ENCODE measurements at places on chromosomes 5 and 9. TPM values are rescaled to one million over a fixed set of nuclear protein-coding genes. Genes with fewer than 3 reads are reported as not detected.
A peak's percentile ranks its signal among the peaks of the same experiment; 100 is the strongest.

DNA sequence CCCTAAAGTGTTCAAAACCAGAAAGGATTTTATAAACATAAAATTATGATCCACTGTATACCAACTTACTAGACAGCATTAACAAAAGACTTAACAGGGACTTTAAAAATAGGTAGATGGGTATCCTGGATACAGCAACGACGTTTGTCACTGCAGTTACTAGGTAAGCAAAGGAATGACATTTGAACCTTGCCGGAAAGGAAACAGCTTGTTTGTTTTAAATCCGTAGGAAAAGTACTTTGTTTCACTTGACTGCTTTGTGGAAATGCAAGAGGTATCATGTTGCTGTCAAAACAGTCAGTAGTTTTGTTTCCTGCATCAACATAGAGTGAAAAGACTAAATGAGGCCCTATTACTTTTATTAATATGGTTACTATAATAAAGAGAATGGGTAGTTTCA, 122.9 kb downstream of the CDC42SE2 start:
- no peak for DNase-seq
- no peaks in the 10 kb centered on the region for H3K36me3 ChIP-seq
- no peaks in the 10 kb centered on the region for H3K27me3 ChIP-seq
- no peak overlapping the region for H3K4me3 ChIP-seq
- peaks cover 16% of the 10 kb centered on the region for H3K4me1 ChIP-seq

GRCh38 chr5:125463466-125464092, 717.1 kb upstream of the ZNF608 start:
- no peak for DNase-seq

The FBXW5 gene
- total RNA-seq: 56.2 TPM

The ROPN1L gene
- total RNA-seq: 0.72 TPM

The UGT3A2 gene
- total RNA-seq: not detected

GRCh38 chr5:132480893-132481595, 9.5 kb downstream of the IRF1 start:
- no peak overlapping the region for H3K27ac ChIP-seq
- H3K4me1 ChIP-seq: peaks cover under 1% of the 10 kb centered on the region
- DNase-seq: no peak
- no peaks in the 10 kb centered on the region for H3K27me3 ChIP-seq

- peak; percentile 66 for DNase-seq
- H3K4me3 ChIP-seq: no peak overlapping the region
- H3K27me3 ChIP-seq: no peaks in the 10 kb centered on the region
- H3K36me3 ChIP-seq: no peaks in the 10 kb centered on the region
- no peak overlapping the region for H3K27ac ChIP-seq
Measured at GRCh38 chr5:1746371-1747078, 53.1 kb downstream of the MRPL36 start.

DNA sequence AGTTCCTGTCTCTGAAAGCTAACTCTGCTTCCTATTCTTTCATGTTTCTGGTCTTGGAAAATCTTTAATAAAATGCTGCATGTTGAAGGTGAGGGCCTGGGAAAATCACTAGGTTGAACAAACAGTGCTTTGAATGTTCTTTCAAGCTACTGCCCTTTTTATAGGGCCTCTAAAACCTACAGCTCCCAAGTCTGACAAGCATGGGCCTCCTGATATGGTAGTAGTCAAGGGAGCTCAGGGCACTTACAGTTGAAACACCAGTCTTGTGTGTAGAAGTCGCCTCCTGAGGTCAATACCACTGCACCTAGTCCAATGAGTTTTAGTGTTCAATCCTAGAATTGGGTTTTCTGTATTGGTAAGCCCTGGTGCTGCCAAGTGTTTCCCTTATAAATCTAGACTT, 20.5 kb downstream of the VLDLR start:
- no peak overlapping the region for H3K4me3 ChIP-seq
- H3K36me3 ChIP-seq: peaks cover 20% of the 10 kb centered on the region
- peak overlapping the region; percentile 73 for H3K27ac ChIP-seq
- H3K27me3 ChIP-seq: no peaks in the 10 kb centered on the region
- H3K4me1 ChIP-seq: peaks cover 43% of the 10 kb centered on the region
- DNase-seq: no peak

GRCh38 chr5:102918986-102919610, 164.0 kb downstream of the PAM start:
- DNase-seq: no peak
- no peaks in the 10 kb centered on the region for H3K36me3 ChIP-seq
- H3K4me3 ChIP-seq: no peak overlapping the region

DNA sequence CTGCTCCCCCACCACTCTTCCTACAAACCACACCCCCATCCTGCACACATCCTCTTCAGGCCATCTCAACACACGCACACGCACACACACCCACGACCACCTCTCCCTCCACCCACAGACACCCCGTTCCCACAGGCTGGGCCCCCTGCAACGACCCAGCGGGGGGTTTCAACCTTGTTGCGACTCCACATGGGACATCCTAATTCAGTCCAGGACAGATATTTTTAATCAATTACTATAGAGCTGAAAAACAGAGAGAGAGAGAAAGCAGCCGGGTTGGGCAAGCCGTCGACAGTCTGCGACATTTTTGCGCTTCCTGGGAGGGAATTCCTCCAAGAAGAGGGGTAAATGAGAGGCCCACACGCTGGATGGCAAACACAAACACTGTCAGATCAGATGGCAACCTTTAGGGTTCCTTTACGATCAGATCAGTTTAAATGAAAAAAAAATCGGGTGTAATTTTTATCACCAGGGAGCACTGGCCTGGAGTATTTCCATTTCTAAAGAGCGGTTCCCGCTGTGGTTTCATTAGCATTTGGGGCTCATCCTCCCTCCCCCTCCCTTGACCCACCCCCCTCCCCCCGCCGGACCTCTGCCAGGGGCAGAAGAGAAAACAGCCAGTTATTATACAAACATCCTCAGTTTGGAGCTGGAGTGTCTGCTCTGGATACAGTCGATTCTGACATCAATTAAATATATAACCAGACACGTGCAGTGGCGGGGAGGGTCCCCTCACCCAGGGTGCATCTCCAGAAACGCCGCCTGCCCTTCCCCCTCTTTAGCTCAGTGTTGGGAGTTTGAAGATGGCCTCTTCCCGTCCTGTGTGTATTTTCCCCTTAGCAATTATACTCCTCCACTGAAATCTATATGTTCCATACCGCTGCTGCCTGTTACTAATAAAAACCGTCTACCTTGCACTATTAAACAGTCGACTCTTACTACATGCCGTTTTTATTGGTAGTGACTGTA, 2.3 kb upstream of the IRX2 start:
- no peaks in the 10 kb centered on the region for H3K36me3 ChIP-seq
- no peak overlapping the region for H3K4me3 ChIP-seq
- H3K27me3 ChIP-seq: peaks cover 12% of the 10 kb centered on the region
- no peak for DNase-seq
- H3K27ac ChIP-seq: no peak overlapping the region

DNA sequence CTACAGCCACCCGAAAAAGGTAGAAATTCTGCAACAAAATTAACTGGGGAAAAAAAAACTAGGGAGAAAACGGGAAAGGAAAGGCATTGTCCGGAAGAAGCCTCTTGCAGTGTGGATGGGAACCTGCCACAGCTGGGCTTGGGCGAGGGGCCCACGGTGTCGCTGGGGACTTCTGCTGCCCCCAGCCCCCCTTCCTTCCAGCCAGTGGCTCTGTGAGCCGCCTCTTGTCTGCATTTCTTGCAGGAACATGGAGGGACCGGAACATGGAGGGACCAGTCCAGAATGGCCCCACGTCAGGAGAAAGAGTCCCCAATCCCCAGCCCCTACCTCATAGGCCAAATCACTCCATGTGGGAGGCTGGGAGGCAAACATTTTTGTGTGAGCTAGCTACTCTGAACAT, 36.9 kb upstream of the EXOC3 start:
- peaks cover 4% of the 10 kb centered on the region for H3K27me3 ChIP-seq
- H3K27ac ChIP-seq: no peak overlapping the region
- DNase-seq: no peak
- no peaks in the 10 kb centered on the region for H3K36me3 ChIP-seq

The CCL19 gene
- total RNA-seq: 2.8 TPM

DNA sequence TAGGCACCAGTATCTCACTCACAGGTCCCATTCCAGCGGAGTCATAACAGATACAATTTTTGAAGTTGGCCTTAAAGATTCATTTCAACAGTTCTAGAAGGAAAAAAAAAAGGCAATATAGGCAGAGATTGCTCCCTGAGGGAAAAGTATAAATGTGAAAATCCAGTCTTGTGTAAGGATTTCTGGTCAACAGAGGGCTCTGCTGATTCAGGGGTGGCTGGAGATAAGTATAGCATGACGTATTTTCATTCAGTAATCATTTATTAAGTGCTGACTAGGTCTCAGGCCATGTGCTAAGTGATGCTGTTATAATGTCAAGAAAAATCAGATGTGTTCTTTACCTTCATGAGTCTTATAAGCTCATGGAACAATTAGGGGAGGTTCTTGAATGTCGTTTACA, 377.3 kb upstream of the MEF2C start:
- no peaks in the 10 kb centered on the region for H3K27me3 ChIP-seq
- H3K4me3 ChIP-seq: no peak overlapping the region
- no peaks in the 10 kb centered on the region for H3K4me1 ChIP-seq
- no peaks in the 10 kb centered on the region for H3K36me3 ChIP-seq
- H3K27ac ChIP-seq: no peak overlapping the region

The CSF1R gene
- total RNA-seq: 10.4 TPM

- no peaks in the 10 kb centered on the region for H3K27me3 ChIP-seq
- H3K4me3 ChIP-seq: no peak overlapping the region
- H3K36me3 ChIP-seq: no peaks in the 10 kb centered on the region
- H3K27ac ChIP-seq: no peak overlapping the region
- DNase-seq: no peak
- H3K4me1 ChIP-seq: no peaks in the 10 kb centered on the region
Measured at GRCh38 chr5:75524071-75524470, 12.4 kb downstream of the POLK start.

GRCh38 chr9:137396227-137396626, 26.7 kb downstream of the EXD3 start:
- no peaks in the 10 kb centered on the region for H3K27me3 ChIP-seq
- no peaks in the 10 kb centered on the region for H3K4me1 ChIP-seq
- DNase-seq: peak; percentile 24
- H3K4me3 ChIP-seq: no peak overlapping the region

DNA sequence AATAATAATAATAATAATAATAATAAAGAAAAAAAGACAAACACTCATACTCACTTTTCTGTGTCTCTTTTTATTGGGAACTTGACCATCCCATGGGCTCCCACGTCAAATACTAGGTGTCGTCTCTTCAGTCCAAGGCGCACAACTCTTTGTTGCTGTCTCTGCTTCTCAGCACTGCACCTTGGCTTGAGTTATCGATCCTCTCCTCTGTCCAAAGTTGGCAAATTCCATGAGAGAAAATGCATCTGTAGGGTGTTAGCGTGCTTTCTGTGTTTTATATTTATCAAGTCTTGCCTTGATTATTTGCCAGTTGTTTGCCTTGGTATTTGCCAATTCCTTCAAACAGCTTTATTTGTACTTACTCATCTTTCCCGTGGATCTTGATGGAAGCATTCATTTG, 653.7 kb downstream of the CDH18 start:
- H3K4me1 ChIP-seq: no peaks in the 10 kb centered on the region
- H3K36me3 ChIP-seq: no peaks in the 10 kb centered on the region

DNA sequence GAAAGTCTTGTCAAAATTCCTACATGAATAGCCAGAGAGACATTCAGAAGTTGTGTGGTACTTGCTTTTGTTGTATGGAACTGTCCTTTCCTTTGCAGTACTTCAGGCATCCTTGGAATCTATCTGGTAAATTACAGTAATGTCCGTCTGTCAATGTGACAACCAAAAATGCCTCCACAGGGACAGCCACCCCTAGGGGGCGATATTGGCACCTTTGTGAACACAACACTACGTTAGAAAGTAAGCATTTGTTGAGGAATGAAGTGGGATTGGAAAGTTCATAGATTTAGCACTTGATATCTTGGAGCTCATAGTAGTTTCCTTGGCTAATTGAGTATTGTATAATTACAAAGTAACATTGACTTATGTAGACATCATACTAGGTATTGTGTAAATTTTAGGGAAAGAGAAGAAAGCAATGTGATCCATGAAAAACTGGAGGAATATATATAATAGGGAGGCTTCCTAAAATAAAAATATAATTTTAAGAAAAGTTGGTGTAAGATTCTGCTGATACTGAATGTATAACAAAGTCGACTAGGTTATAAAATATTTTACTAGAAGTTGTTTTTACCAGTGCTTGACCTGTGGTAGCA, 32.7 kb downstream of the TMEFF1 start:
- H3K27ac ChIP-seq: no peak overlapping the region
- no peaks in the 10 kb centered on the region for H3K27me3 ChIP-seq
- H3K36me3 ChIP-seq: no peaks in the 10 kb centered on the region

DNA sequence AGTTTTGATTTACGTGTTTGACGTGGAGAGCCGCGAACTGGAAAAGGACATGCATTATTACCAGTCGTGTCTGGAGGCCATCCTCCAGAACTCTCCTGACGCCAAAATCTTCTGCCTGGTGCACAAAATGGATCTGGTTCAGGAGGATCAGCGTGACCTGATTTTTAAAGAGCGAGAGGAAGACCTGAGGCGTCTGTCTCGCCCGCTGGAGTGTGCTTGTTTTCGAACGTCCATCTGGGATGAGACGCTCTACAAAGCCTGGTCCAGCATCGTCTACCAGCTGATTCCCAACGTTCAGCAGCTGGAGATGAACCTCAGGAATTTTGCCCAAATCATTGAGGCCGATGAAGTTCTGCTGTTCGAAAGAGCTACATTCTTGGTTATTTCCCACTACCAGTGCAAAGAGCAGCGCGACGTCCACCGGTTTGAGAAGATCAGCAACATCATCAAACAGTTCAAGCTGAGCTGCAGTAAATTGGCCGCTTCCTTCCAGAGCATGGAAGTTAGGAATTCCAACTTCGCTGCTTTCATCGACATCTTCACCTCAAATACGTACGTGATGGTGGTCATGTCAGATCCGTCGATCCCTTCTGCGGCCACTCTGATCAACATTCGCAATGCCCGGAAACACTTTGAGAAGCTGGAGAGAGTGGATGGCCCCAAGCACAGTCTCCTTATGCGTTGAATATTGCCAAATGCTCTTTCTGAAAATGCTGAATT, 850 bp downstream of the RRAGA start:
- peaks cover 22% of the 10 kb centered on the region for H3K4me1 ChIP-seq
- H3K27ac ChIP-seq: peak overlapping the region; percentile 97
- H3K36me3 ChIP-seq: no peaks in the 10 kb centered on the region
- H3K4me3 ChIP-seq: peak overlapping the region; percentile 97
- DNase-seq: no peak
- no peaks in the 10 kb centered on the region for H3K27me3 ChIP-seq

GRCh38 chr5:179302499-179303185, 42.6 kb downstream of the ADAMTS2 start:
- no peak overlapping the region for H3K27ac ChIP-seq
- H3K4me3 ChIP-seq: no peak overlapping the region
- no peaks in the 10 kb centered on the region for H3K36me3 ChIP-seq
- peak; percentile 25 for DNase-seq

GRCh38 chr9:34372467-34373011, 4.2 kb downstream of the MYORG start:
- peak; percentile 15 for DNase-seq
- H3K4me1 ChIP-seq: peaks cover 11% of the 10 kb centered on the region
- H3K4me3 ChIP-seq: no peak overlapping the region
- H3K27me3 ChIP-seq: no peaks in the 10 kb centered on the region
- H3K27ac ChIP-seq: no peak overlapping the region
- peaks cover 29% of the 10 kb centered on the region for H3K36me3 ChIP-seq
